ENCODE measurements at places on chromosomes 16 and 17.

- no peak for DNase-seq
Measured at GRCh38 chr17:72305472-72305871, 184.7 kb downstream of the SOX9 start.

- DNase-seq = no peak
Measured at GRCh38 chr17:66548158-66548557, 245.7 kb downstream of the PRKCA start.

- DNase-seq = no peak
Measured at GRCh38 chr16:30805056-30805369, 18.0 kb upstream of the ZNF629 start.

DNA sequence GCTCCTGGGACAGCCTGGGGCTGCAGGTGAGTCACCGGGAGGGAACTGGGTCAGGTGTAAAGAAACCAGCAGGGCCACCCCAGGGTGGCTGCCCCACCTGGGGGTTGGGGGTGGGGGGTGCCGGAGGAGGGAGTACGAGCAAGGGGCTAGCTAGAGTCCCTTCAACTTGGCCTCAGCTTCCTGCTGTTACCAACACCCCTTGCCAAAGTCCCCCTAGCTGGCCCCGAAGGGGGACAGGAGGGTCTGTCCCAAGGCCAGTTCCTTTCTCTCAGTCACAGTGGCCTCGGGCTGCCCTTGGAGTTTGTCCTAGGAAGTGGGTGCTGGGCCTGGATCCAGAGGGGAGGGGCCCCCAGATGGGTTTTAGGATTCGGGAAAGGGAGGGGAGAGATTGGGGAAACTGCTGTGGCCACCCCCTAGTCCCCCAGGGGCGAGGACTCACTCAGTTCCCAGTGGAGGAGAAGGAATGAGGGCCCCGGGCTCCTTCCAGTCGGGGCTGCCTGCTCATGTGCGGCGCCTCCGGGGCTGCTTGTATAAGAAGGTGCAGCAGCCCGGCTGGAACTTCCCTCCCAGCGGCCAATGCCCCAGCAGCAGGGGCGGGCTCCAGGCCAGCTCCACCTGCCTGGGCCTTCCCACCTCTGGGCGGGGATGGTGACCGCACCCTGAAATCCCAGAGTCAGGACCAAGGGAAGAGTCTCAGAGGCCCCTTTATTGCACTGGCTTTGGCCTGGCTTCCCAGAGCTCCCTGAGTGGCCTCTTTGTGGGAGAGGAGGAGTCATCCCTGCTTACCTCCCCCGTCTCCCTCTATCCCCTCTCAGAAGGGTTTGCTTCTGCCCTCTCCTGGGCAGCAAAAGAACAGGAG is 7.3 kb downstream of the ARHGAP27 start:
- DNase-seq = no peak

- no peak for DNase-seq
Measured at GRCh38 chr16:61934601-61935000, 101.6 kb downstream of the CDH8 start.

DNA sequence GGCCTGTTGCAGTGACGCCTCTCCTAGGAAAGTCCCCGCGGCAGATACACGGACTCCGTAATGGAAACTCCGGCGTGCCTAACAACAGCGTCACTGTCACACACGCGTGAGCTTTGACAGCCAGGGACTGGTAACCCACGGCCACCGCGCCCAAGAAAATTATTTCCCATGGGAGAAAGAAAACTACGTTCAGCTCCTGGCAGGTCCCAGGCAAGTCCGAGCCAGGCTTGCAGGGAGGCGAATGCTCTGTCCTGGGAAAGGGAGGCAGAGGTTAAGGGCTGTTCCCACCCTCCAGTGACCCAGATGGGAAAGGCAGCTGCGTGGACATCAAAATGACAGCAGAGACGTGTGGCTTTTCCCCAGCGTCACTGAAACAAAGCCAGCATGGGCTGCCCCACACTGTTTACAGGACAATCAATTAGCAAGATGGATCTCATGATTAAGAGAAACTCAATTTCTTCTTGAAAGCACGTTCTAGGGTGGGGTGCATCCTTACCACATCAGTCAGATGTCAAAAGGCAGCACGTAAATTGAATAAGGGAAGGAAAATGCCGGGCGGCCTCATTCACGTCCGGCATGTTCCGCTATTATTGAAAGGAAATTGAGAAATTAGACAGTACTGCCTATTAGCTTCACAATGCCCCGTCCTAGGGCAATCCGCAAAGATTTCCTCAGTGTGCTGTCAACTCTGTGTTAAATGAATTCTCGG is 82.5 kb downstream of the NXN start:
- DNase-seq = no peak

DNA sequence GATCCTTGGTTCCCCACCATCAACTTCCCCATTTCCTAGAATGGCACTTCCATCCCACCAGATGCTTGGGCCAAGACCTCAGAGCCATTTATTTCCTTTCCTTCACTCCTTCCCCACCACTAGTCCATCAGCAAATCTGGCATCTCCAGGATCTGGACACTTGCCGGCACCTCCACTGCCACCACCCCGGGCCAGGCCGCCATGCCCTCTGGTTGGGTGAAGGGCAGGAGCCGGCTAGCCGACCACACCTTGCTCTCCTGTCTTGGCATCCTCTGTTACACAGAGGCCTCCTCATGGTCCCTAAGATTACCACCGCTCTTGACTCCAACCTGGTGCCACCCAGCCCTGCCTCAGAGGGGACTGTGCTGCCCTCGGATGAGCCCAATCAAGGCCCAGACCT is 104.5 kb downstream of the RMI2 start:
- DNase-seq = no peak

GRCh38 chr16:4093495-4094126 is 22.6 kb downstream of the ADCY9 start:
- DNase-seq = no peak

GRCh38 chr17:4247971-4248388 is 15.8 kb downstream of the ANKFY1 start:
- DNase-seq = no peak

GRCh38 chr17:59830007-59830630 is 62.6 kb downstream of the TUBD1 start:
- no peak for DNase-seq

DNA sequence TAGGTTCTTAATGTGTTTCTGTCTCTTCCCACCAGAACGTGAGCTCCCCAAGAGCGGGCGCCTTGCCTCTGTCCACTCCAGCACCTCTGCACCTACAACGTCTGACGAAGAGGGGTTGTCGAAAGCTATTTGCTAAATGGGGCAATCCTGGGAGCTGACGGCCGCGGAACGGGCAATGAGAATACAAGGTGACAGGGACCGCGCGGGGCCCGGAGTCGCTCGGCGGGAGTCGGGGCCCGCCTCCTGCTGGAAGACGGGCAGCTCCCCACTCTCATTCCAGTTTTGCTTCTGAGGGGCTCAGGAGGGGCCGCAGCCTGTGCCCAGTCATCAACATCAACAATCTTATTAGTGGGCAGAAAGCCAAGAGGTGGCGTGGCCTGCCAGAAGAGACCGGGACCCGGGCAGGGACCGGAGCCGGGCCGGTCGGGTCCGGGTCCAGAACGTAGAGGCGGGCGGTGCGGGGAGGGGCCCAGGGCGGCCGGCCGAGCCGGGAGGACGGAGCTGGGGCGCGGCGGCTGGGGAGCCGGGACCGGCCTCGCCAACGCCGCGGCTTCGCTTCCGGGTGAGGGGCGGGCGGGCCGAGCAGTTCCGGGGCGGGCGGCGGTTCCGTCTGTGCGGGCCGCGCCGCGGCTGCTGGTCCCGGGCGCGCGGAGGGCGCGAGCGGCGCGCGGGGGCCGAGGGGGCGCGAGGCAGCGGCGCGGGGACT is at the start of gene MOSMO:
Gene MOSMO (plus strand): TSS at position 603 of the 706 bp plus-strand sequence. CDS start 191 bp downstream, outside the sequence.
- no peak for DNase-seq

DNA sequence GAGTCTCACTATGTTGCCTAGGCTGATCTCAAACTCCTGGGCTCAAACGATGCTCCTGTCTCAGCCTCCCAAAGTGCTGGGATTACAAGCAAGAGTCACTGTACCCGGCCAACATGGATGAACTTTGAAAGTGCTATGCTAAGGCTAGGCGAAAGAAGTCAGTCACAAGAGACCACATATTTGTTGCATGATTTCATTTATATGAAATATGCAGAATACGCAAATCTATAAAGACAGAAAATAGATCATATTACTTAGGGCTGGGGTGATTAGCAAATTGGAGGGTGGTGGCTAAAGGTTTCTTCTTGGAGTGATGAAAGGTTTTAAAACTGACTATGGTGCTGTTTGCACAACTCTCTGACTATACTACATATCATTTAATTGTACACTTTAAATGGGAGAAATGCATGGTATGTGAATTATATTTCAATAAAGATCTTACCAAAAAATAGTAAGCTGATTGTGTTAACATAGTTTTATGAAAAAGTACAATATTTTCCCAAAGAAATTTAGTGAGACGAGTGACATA is 1.2 kb upstream of the FLYWCH1 start:
- no peak for DNase-seq

DNA sequence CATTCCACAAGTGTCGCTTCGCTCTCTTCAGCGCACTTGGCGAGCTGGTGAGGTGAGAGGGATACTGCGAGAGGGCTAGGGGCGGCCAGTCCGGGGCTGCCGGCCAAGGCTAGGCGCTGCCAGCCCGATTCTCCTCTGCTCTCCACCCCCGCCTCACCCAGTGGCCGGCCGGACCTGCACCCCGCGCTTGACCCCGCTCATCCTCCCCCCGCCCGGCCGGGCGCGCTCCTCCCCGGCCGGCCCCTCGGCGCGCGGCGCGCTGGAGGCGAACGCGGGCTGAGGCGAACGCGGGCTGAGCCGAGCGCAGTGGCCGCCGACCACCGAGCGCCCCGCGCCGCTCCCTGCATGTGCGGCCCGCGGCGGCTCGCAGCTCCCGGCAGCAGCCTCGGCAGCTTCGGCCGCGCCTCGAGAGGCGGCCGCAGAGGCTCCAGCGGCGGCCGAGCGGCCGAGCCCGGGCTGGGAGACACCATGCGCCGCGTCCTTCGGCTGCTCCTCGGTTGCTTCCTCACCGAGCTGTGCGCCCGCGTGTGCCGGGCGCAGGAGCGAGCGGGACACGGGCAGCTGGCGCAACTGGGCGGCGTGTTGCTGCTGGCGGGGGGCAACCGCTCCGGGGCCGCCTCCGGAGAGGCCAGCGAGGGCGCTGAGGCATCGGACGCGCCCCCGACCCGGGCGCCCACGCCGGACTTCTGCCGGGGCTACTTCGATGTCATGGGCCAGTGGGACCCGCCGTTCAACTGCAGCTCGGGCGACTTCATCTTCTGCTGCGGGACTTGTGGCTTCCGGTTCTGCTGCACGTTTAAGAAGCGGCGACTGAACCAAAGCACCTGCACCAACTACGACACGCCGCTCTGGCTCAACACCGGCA is at the start of gene SHISA9:
Gene SHISA9 (plus strand): TSS at position 2 of the 865 bp plus-strand sequence.
- DNase-seq = no peak

GRCh38 chr16:22162656-22163009 is 327 bp downstream of the SDR42E2 start:
- DNase-seq = no peak

- no peak for DNase-seq
Measured at GRCh38 chr16:79954921-79955705, 354.6 kb upstream of the MAF start.

DNA sequence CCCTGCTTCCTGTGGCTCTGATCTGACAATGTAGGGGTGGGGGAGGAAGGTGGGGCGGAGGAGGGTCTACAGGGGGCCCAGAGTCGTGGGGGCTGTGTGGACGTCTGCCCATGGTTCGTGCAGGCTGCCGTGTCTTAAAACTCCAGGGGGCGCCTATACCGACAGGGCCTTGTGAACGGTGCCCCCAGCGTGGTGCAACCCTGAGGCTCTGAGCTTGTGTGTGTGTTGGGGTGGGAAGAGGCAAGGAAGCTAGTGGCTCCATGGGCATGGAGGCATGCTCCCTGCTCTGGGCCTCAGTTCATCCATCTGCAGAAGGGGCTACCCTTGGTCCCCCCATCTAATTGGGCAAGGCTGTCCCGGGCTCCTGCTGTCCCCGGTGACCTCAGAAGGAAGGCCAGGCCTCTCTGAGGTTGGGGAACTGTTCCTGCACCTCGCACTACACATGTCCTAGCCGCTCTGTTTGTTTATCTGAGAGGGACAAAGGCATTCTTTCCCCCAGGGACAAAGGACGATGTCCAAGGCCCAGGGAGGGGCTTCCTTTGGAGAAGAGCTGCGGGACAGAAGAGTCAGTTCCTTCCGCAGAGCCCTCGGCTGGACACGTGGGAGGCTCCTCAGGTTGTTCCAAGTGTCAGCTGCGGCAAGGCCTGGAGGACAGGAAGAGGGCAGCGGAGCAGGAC is 13.5 kb downstream of the CA4 start:
- no peak for DNase-seq

DNA sequence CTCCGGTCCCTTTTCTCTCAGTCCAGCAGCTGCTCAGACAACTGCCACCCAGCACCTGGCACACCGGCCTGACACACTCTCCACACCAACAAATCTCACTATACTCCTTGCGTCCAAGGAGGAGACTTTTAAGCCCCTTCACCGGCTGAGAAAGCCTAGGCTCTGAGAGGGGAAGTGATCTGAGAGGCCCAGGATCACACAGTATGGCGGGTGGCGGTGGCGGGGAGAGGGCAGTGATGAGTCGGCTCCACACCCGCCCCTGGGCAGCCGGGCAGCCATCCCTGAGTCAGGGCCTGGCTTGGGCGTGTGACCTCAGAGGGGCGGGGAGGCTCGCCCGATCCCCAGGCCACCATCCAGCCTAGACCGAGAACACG is 569 bp downstream of the FLII start:
- no peak for DNase-seq

GRCh38 chr16:56614549-56614991 is 6.2 kb downstream of the MT2A start:
- DNase-seq = no peak

GRCh38 chr16:72142476-72142875 is 29.5 kb downstream of the PMFBP1 start:
- DNase-seq = no peak

GRCh38 chr17:34126965-34127364 is 128.1 kb upstream of the CCL2 start:
- DNase-seq = no peak

GRCh38 chr17:68595986-68596385 is 5.2 kb downstream of the FAM20A start:
- DNase-seq = no peak

Measured in NCI-H1048 (cell line).